Adipocyte (in vitro differentiated cells): ENCODE measurements at places on chromosomes 3 and 15.

GRCh38 chr3:196159952-196160804 is 51.0 kb downstream of the ZDHHC19 start:
- DNase-seq = peak; percentile 48

- DNase-seq = peak; percentile 68
These were observed 96.0 kb downstream of the CCNL1 start for GRCh38 chr3:157063926-157064325.

- DNase-seq = no peak
These were observed 5.8 kb downstream of the CPOX start for GRCh38 chr3:98587654-98588053.

- DNase-seq = no peak
These were observed 90.6 kb downstream of the POLR2M start for GRCh38 chr15:57797110-57797509.

- no peak for DNase-seq
These were observed 377.1 kb upstream of the TPM1 start for GRCh38 chr15:62665449-62665848.
